ENCODE measurements at places on chromosomes 2 and 18.

DNA sequence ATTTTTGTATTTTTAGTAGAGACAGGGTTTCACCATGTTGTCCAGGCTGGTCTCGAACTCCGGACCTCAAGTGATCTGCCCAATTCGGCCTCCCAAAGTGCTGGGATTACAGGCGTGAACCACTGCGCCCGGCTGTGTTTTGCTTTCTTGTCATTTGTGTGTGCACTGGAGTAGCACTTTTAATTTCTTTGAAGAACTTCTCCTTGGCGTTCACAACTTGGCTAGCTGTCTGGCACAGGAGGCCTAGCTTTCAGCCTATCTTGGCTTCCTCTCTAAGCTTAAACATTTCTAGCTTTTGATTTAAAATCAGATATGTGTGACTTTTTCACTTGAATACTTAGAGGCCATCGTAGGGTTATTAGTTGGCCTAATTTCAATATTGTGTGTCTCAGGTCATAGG is 93.0 kb downstream of the COMMD1 start:
- DNase-seq: no peak

- no peak for DNase-seq
Measured at GRCh38 chr2:62824388-62824787, 118.9 kb downstream of the EHBP1 start.

- DNase-seq: peak; percentile 85
Measured at GRCh38 chr18:3448838-3449511, 997 bp upstream of the TGIF1 start.

DNA sequence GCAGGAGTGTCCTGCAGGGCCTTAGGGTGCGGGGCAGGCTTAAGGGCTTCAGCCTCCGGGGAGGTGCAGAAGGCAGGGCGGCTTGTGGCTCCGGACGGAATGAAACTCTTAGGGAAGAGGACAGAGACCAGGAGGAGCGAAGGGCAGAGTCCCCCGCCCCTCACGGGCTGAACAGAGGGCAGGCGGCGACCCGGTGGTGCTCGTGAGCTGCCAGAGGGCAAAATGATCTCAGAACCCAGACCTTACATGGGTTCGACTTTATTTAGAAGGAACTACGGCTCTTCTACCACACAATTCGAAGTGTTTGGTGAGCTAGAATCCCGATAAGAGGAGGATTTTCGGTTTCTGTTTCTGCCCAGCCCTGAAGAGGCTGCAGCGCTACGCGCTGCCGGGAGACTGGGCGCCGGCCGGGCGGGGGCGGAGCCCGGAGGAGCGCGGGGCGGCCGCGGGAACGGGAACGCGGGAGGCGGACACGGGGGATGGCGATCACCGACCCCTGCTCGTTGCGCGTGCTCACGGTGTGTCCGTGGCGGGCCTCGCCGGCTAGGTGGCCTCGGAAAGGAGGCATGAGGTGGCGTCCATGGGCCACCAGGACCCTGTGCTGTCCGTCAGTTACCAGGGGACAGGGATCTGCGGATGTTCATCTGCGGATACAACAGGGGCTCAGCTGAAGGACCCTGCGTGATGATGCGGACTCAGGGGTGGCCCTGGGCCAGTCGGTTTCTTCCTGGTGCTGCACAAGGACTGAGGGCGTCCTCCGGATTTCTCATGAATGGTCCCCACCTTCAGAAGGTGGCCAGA is 4.2 kb upstream of the SP100 start:
- DNase-seq: peak; percentile 69

GRCh38 chr2:216083464-216084281 is 2.0 kb downstream of the TMEM169 start:
- DNase-seq: peak; percentile 90

DNA sequence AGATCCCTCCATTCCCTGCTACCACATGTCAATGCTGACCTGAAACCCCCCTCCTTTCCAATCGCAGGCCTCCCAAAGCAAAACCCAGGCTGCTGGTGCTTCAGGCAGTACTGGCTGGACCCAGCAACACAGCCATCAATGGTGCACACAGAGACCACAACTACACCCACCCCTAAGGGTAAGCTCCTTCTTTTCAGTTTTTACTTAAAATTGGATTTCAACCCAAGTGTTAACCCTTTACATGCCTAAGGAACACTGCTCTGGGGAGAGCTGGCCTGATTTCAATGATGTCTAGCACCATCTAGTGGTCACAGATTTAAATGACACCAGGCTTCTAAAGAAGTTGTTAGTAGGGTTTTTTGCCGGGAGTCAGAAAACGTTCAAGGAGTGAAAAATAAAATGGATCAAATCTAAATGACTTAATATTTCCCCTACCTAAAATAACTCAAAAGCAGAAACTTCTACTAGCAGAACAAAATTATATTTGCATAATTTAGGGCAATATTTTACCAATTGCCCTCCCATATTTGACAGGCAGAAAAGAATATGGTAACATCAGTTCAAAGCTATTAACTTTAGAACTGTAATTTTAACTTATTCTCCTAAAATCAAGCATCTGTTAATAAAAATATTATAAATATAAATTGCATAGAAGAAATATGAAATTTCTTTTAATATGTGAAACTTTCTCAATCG is 24.6 kb downstream of the FECH start:
- peak; percentile 71 for DNase-seq

DNA sequence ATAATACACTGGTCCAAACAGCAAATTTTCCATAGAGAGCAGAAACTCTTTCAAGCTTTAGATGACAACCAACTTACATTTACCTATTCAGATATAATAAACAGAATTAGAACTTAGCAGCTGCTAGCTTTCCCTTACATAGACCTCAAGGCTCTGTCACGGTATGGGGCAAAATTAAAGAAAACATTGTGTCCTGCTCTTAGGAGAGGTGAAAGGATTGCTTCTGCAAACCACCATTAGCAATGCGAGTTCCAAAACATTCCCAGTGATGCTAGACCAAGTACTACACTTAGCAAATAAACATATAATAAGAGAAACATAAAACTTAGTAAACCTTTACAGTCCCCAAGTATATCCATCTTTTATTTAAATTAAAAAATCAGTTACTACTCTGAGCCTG is 183.3 kb downstream of the CAMKMT start:
- no peak for DNase-seq

GRCh38 chr2:67485431-67485830 is 88.3 kb downstream of the ETAA1 start:
- DNase-seq: no peak

- DNase-seq: no peak
Measured at GRCh38 chr18:12305930-12306629, 2.0 kb upstream of the TUBB6 start.

GRCh38 chr2:86072271-86072858 is 33.3 kb downstream of the POLR1A start:
- DNase-seq: peak; percentile 32

GRCh38 chr2:236726701-236727450 is 157.3 kb downstream of the ACKR3 start:
- DNase-seq: no peak

DNA sequence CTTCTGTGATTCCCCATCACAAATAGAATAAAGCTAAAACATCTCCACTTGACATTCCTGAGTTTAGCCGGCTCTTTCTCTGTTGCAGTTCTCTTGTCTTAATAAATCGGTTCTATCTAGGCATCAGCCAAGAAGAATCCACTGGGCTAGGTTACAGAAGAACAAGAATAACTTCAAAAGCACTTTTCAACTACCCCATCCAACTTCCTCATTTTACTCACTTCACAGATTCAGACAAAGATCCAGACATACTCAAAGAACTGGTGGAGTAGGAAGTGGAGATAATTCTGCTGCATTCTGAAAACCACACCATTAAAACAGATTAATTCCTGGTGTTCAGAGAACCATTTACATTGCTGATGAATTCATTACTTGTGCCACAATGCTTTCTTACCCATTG is 9.6 kb upstream of the ALPK2 start:
- DNase-seq: no peak

GRCh38 chr2:223758131-223758840 is 79.1 kb downstream of the AP1S3 start:
- no peak for DNase-seq

DNA sequence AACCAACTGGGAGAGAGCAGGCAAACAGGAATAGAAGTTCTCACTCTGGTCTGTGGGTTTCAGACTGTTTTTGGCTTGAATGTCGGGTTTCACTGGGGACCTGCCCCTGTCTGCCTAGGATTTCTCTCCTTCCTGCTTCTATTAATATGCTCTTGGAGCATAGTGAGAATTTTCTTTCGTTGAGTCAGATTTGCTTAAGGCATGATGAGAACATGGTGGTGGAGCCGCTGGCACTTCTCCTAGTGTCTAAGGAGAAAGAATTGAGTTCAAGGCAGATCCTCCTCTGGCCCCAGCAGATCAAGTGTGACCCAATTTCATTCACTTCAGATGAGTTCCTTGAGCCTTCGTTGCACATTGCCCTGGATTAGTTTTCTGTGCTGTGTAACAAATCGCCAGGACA is 103.9 kb upstream of the HS6ST1 start:
- no peak for DNase-seq

GRCh38 chr18:6370410-6370809 is 44.3 kb downstream of the L3MBTL4 start:
- peak; percentile 25 for DNase-seq

GRCh38 chr2:85594715-85595300 is 737 bp upstream of the RNF181 start:
- DNase-seq: no peak

DNA sequence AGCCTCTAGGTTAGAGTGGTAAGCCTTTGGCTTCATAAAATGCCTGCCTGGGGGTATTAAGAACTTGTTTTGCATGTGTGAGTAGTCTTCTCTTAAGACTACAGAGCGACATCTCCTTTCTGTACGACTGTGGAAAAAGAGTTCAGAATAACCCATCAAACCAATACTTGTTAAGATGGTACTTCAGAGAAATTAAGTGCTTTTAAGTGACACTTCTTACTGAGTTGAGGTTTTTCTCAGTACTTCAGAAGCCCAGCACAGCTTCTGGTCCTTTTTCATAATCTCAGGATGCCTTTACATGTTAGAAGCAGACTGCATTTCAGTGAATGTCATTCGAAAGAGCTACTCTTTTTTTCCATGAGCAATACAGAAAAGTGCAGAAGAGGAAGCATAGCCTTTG is 10.8 kb downstream of the XRCC5 start:
- no peak for DNase-seq

DNA sequence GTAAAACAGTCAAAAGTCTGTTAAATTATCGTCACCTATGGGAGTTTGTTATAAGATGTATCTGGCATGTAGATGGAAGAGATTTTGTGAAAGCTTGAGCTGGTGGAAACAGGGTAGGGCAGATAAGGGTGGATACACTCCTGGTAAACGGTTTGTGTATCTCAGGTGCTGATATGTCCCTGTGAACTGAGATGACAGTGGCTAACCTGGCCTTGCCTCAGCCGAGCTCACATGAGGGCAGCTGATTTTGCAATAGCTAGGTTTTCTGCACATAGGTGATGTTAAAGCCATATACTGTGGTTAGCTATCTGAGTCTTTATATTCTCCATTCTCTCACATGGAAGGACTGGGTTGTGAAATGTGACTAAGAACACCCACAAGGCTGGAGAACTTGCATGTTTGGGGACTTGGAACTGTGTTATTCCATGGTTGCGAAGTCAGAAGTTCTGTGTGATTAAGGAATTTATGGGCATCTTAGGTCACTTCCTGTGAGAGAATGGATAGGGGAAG is 205.1 kb downstream of the TPGS2 start:
- DNase-seq: no peak

DNA sequence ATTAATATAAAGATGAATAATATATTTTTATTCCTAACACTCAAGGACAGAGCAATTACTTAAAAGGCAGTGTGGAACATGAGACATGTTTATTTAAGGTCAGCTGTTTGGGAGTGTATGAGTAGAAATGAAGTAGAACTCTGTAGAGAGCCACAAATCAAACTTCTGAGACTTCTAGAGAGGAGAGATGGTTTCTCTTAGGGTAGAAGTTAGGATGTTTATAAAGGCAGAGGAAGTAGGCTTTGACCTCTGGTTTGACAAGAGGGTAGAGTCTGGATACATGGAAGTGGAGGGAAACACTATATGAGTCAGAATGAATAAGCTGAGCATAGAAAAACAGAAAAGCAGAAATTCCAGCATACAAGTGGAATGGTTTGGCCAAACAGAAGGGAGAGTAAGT is 262.1 kb upstream of the KLHL14 start:
- no peak for DNase-seq

DNA sequence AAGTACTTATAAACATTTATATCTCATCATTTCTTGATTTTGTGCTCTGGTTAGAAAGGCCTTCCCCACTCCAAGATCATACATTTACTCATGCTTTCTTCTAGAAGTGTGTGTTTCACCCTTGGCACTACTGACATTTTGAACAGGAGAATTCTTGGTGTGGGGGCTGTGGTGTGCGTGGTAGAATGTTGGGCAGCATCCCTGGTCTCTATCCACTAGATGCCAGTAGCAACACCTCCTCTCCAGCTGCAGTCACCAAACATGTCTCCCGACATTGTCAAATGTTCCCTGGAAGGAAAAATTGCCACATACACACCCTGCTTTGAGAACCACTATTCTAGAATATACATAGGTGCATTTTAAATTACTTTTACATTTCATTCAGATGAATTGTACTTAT is 8.7 kb upstream of the TGIF1 start:
- peak; percentile 57 for DNase-seq

All from tongue (tissue), 3 donors.